ENCODE measurements at places on chromosomes 7 and 10.
A peak's percentile ranks its signal among the peaks of the same experiment; 100 is the strongest.

DNA sequence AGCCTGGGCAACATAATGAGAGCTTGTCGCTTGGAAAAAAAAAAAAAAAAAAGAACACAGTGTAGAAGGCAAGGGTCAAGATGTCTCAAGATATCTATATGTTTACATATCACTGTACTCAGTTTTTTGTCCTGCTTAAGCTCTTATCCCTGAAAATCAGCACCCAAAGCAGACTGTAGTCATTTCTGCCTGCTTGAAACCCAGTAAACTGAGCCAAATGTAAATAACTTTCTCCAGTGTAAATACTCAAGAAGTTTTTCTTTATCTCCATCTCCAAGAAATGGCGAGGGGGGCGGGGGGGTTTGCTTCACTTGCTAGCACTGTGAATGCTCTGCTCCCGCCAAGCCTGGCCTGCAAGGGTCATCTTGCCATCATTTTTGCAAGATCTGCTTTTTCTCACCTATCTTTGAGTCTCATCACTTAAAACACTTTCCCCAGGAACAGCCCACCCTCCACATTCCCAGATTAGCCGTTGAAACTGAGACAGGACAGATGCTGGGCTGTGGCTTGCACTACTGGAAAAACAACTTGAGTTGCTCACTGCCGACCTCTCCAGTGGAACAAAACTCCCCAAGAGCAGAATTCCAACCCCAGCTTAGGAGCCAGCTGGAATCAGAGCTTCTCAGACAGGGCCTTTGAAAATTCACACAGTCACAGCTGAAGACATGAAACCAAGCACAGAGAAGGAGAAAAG is 54.6 kb downstream of the AFAP1L2 start:
- DNase-seq = no peak

DNA sequence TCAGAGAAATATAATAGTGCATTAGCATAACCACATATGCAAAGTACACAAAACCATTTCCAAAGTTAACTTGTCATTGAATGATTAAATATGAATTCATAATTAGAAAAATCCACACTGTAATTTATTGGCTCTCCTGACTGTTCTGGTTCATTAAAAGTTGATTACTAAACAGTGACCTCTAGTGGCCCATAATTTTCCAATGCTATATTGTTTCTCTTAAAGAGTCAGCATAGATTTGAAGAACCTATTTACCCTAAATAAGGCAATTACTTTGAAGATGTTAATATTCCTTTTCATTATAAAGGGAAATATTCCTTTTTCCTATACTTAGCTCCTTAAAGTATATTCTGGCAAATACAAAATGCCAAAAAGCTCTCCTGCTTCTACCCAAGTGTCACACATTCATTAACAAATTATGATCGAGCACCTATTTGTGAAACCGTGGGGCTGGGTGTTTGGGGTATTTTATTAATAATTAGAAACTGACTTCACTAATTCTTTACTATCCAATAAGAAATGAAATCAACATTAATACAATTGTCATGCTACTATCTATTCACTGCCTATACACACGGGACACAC is 86.2 kb downstream of the HIBADH start:
- DNase-seq = peak; percentile 48

DNA sequence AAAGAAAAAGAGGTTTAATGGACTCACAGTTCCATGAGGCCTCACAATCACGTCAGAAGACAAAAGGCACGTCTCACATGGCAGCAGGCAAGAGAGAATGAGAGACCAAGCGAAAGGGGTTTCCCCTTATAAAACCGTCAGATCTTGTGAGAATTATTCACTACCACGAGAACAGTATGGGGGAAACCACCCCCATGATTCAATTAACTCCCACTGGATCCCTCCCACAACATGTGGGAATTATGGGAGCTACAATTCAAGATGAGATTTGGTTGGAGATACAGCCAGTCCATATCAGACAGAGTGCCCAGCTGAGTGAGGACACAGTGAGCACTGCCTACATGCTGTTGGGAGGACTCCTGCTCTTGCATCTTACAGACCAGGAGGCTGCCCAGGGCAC is 148.4 kb downstream of the TEX36 start:
- DNase-seq = no peak

DNA sequence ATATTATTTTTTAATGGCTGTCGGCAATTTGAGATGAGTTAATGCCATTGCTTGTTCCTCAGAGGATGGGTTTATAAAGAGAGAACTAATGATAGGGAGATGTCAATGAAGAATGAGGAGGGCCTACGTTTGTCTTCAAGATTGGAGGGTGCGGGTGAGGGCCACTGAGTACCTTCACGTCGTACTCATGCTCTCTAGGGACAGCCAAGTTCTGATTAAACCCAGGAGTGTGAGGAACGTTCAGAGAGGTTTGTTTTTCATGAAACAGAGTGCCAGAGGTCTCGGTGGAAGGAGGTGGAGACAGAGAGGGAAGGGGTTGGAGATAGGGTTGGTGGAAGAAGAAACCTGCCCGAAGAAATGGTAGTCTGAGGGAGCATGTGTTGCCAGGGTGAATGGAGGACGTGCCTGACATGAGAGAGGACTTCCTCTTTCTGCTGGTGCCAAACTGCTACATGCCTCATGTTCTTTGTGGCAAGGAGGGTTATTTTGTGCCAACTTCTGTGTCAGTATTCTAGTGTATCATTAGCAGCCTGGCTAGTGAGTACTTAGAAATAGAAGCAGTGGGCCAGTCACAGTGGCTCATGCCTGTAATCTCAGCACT is 8.9 kb downstream of the DHTKD1 start:
- peak; percentile 20 for DNase-seq

- peak; percentile 49 for DNase-seq
These were observed at the start of gene PRKG1 for GRCh38 chr10:51074238-51075028. TSS of gene PRKG1 (plus strand) at chr10:51074487.

GRCh38 chr10:71472466-71472865 is 75.7 kb downstream of the CDH23 start:
- DNase-seq = no peak

DNA sequence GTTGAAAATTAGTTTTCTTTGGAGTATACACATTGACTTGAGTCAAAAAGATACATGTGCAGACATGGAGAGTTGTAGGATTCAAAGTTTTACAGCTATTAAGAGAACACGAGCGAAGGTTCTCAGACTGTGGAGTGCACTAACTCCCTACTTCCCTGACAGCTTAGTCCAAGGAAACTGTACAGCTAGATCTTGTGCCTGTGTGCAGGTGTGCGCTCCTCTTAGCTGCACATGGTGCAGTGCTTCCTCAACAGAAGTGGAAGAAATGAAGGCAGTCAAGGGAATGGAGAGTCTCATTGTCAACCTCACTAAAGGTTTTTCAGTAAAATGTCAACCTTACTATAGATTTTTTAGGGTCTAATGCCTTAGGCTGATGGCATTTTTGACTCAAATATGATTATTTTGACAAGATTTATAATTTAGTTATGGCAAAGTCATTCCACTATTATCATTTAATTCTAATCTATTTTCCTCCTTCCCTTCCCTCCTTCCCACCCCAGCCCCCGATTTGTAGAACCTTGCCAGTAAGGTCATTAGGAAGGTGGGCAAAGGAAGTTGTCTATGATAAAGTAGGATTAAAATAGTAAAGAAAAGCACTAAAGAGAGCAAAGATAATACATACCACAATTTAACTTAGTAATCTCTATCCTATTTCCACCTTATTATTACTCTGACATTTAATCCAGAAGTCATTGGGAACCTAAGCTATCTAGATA is 13.6 kb downstream of the PDK4 start:
- DNase-seq = no peak

GRCh38 chr7:121563177-121563576 is 167.1 kb upstream of the FAM3C start:
- DNase-seq = no peak

- DNase-seq = no peak
These were observed 254.2 kb downstream of the COBL start for GRCh38 chr7:51062222-51062987.

GRCh38 chr7:145644426-145645134 is 472.0 kb upstream of the CNTNAP2 start:
- no peak for DNase-seq

DNA sequence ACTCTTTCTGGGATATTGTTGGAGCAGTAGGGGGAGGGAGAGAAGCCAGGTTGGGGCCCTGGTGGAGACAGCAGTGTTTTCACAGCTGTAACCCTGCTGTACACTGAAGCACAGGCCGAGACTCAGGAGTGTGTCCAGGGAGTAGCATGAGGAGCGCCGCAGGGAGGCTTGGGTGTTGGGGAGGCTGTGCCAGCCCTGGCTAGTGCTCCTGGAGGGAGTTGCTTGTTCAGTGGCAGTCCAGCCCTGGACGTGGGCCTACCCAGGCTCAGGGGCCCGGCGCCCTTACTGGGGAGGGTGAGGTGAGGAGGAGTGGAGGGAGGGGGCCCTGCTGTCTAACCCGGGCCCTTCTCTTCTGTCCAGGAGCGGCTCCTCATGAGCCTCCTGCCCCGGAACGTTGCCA is 35.9 kb downstream of the ADCY1 start:
- no peak for DNase-seq

GRCh38 chr7:27435461-27435860 is 192.9 kb downstream of the EVX1 start:
- no peak for DNase-seq

- no peak for DNase-seq
These were observed 5.6 kb upstream of the EMX2 start for GRCh38 chr10:117536866-117537435.

DNA sequence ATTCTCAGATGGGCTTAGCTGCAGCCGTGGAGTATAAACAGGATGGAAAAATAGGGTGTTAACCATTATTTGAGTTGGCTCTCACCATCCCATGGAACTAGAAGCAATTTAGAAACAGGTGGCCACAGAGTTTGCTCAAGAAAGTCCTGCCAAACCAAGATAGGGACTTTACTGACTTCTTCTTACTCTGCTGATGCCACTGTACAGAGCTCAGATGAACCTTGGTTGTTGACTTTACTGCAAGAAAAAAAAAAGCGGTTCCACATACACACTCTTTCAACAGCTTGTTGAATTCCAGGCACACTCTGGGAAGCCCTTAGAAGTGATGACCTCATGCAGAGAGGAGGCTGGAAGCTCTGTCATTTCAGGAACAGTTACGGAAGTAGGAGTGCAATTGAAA is 753.4 kb downstream of the NRG3 start:
- no peak for DNase-seq

DNA sequence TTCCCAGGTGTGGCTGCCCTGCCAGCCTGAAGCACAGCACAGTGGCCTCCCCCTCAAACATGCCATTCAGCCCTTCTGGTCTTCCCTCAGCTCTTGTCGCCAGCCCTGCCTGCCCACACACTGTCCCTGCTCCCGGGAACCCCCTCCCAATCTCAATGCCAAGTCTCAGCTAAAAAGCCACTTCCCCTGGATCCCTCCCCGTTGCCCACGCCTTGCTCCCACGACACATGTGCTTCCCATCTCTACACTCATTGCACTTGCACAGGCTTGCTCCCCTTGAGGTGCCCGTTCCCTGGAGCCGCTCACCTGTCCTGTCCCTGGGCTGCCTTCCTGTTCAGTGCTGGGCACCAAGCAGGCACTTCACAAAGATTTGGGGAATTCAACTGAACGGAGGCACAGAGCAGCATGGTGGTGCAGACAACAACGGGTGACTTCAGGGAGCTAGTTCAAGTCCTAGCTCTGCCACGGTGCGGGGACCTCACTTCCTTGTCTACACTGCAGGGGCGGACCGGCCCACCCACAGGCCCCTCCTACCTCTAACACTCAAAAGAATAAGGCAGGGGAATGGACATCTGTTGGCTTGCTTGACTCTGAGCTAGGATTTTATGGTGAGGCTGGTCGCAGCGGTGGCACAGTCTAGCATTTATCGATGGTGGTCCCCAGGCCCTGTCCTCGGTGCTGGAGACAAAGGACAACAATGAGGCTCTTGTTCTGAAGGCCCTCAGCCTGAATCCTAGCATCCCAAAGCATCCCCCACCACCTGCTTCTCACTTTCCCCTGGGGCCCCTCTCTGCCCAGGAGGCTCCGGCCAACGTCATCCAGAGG is 18.4 kb downstream of the RGS10 start:
- no peak for DNase-seq

DNA sequence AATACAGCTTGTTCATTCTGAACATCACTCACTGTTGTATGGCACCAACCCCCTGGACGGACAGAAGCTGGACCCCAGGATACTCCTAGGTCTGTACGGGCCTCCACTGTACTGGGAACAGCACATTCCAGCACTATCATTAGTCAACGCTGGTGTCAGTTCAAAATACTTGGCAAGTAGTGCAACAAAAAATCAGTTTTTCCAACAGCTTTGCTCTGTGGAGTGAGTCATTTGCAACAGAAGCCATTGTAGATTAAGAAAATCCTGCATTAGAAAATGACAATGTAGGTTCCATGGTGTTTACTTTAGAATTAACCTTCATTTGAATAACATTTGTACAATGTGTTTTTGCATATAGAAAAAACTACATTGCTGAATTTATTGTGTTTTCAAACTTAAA is 266.6 kb downstream of the HDAC9 start:
- DNase-seq = no peak

DNA sequence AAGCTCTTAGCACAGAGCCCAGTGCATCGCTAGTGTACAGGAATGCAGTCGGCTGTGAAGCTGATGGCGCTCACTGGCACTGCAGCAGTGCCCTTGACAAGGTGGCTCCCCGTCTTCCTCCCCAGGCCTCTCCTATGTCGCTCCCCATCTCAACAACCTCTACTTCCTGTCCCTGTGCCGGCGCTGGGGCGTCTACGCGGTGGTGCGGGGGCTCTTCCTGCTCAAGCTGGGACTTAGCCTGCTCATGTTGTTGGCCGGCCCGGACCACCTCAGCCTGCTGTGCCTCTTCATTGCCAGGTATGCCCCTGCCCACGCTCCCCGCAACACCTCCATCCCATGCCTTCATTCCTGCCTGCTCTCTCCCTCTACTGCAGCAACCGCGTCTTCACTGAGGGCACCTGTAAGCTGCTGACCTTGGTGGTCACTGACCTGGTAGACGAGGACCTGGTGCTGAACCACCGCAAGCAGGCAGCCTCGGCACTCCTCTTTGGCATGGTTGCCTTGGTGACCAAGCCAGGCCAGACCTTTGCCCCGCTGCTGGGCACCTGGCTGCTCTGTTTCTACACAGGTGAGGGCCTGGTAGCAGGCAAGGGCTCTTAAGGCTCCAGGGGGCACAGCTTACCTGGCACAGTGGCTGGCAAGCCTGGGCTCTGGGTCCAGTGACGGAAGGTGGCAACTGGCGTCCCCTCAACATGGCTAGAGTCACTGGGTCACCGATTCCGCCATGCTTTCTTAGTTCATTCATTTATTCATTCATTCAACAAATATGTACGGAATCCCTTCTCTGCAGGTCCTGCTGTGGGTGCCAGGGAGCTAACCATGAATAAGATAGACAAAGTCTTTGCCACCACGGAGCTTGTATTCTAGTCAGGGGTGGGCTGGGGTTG is 22.3 kb upstream of the C10orf95 start:
- no peak for DNase-seq

DNA sequence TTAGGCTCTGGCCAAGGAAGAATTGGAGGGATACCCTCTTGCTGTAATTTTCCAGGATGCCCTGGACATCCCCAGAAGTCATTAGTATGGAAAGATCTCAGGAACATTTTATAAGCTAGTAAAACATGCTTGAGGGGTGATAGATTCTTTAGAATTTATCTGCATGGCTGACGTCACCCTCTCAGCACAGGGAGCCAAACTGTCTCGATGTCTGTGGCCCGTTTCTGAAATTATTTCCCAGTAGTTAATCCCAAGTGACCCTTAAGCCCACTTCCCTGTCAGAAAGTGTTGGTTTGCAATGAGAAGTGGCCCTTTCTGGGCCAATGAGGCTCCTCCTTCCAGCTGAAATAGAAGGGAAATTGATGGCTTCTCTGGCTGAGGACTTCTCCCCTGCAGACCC is 184.5 kb upstream of the BMPER start:
- DNase-seq = no peak

Measured in globus pallidus (tissue), 1 donor.